Ureter (tissue), 1 donor: ENCODE measurements at places on chromosomes 4 and X. TPM values are rescaled to one million over a fixed set of nuclear protein-coding genes. Genes with fewer than 3 reads are reported as not detected.

Gene C1QTNF7
- 4.3 TPM for total RNA-seq

GRCh38 chr4:53680598-53680997 lies 89.3 kb upstream of the LNX1 start:
- DNase-seq, result no peak

DNA sequence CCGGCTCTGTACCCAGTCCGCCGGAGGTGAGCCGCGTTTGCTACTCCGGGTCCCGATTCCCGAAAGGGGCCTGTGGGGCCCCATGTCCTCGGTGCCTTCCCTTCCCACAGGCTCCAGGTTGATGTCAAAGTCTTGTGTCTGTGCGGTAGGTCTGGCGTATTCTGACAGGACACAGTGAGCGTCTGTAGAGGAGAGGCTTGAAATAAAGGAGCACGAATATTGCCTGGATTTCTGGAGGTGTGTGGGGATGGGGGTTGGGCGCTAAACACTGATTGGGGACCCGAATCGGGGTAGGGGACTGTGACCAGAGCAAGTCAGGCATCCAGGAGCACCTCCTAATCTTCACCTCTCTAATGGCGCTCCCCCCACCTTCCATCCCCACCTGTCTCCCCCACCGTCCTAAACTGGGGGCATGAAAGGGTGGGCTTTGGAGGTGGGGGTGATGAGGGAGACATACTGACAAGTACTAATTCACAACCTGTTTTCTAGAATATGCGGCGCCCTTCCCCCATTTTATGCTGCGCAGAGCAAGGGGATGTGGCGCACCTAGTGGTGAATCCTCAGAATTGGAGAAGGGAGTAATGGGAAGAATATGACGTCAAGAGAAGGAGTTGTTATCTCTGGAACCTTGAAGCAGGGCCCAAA lies 855 bp downstream of the GPRASP2 start:
- peak; percentile 63 for DNase-seq

Gene SCD5
- total RNA-seq, result 7.3 TPM

Gene ZNF630
- total RNA-seq, result 5.4 TPM

Gene GPR173
- total RNA-seq, result 7.6 TPM

GRCh38 chr4:151517896-151518295 lies 108.9 kb downstream of the FHIP1A start:
- no peak for DNase-seq
